ENCODE measurements at places on chromosomes 4 and X. TPM values are rescaled to one million over a fixed set of nuclear protein-coding genes. Genes with fewer than 3 reads are reported as not detected.

The CENPVL2 gene
- total RNA-seq: not detected

DNA sequence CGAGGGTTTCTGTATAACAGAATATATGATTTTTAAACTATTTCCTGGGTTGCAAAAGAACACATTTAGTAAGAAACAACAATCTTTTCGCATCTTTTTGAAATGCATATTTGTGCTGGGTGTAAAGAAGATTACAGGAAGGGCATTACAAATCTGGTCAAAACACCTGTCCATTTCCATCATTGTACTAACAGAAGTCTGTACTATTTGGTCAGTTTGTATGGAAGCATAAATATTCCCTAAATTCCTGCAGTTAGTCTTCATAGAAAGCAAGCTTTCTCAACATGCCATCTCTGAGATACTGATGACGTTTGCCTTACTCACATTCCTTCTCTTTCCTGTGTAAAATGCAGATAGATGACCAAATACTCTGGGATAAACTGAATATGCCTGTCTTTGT lies 203.3 kb downstream of the NWD2 start:
- no peak for DNase-seq

The MAGEB4 gene
- not detected for total RNA-seq

The ALAS2 gene
- not detected for total RNA-seq

- no peak for DNase-seq
Measured at GRCh38 chr4:40606239-40606767, 23.4 kb downstream of the RBM47 start.

- DNase-seq: no peak
Measured at GRCh38 chr4:188455062-188455752, 316.0 kb downstream of the TRIML1 start.

- no peak for DNase-seq
Measured at GRCh38 chr4:84151574-84151973, 347.5 kb downstream of the NKX6-1 start.

- no peak for DNase-seq
Measured at GRCh38 chr4:108322497-108322896, 153.8 kb upstream of the LEF1 start.
